ENCODE measurements at places on chromosomes 12 and 14. TPM values are rescaled to one million over a fixed set of nuclear protein-coding genes. Genes with fewer than 3 reads are reported as not detected.

DNA sequence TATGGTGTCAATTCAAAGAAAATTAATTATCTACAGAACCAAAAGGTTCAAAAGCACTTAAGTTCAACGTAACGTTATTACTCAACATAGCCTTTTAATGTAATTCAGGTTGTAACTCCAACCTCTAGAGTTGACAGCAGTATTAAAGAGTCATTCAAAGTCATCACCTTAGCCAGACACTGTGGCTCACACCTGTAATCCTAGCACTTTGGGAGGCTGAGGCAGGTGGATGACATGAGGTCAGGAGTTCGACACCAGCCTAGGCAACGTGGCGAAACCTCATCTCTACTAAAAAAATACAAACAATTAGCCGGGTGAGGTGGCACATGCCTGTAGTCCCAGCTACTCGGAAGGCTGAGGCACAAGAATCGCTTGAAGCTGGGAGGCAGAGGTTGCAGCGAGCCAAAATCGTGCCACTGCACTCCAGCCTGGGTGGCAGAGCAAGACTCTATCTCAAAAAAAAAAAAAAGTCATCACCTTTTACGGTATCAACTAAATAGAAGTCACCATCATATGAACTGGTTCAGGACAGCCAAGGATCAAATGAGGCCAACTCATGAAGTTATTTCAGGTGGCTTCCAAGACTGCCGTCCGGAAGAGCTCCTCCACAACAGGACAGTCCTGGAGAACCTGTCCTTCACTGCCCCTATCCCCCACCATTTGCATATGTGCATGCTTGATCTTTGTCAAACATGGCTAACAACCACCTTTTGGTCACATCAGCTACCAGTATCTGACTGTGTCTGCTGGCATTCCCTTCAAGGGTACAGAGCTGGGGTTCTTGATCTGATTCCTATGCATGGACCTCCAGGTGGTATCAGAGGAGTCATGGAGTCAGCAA is 4.2 kb downstream of the PPTC7 start:
- DNase-seq: no peak

The EML1 gene
- total RNA-seq: 73.6 TPM

The PPP4R4 gene
- total RNA-seq: 1.6 TPM

DNA sequence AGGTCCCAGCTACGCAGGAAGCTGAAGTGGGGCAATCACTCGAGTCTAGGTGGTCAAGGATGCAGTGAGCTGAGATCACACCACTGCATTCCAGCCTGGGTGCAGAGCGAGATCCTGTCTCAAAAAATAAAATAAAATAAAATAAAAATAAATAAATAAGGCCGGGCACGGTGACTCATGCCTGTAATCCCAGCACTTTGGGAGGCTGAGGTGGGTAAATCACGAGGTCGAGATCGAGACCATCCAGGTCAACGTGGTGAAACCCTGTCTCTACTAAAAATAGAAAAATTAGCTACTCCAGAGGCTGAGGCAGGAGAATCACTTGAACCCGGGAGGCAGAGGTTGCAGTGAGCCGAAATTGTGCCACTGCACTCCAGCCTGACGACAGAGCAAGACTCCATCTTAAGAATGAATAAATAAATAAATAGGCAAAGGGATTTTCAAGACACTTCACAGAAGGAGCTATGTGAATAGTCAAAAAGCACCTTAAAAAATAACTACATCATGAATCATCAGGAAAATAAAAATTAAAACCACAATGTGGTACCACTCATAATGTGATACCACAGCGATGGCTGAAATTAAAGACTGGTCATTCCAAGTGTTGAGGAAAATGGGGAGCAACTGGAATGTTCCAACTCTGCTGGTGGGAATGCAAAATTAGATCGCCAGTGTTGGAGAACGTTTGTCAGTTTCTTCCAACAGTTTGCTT is 92.9 kb upstream of the TBX3 start:
- DNase-seq: no peak

- DNase-seq: no peak
Measured at GRCh38 chr14:52380294-52380693, 66.2 kb downstream of the PTGER2 start.

DNA sequence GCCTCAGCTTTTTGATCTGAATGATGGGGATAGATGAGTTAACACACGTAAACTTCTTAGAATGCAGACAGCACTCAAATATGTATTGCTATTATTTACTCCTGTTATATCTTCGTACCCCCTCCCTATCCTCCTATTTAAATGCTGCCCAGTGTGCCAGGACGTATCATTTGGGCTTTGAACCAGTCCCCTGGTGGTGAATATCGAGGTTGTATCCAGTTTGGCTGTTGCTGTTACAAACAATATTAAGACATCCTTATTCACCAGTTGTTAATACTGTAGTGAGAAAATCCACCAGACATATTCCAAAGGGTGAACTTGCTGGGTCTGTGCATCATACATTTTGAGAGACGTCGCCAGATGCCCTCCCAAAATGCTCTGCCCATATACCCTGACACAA is 51.5 kb upstream of the FOXN3 start:
- DNase-seq: no peak

The SLC5A8 gene
- total RNA-seq: not detected

The GARIN6 gene
- not detected for total RNA-seq

The POTEM gene
- total RNA-seq: not detected

GRCh38 chr14:72600551-72601330 is 293.2 kb downstream of the DPF3 start:
- DNase-seq: no peak

The TCTN2 gene
- total RNA-seq: 5.7 TPM
